WTC11 (cell line): ENCODE measurements at places on chromosomes 12 and 14.

DNA sequence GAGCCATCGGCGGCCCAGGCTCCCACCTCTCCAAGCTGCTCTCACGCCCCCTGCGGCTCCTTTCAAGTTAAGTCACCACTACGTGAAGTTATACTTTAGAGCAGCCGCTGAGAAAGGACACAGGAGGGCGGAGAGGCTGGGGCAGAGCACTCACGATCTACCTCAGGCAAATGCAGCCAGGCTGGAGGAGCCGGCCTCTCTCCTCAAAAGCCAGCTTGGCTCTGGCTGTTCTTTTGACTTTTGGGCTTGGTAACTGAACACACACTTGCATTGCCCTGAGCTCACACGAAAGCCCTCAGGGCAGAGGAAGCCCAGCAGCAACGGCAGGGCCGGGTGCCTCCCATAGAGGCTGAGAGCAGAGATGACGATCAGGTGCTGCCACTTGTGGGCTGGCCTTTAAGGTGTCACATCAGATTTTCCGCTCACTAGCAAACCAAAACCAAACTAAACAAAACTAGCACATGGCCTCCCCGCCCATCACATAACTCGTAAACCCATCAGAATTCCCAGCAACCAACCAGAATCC lies 75.2 kb downstream of the PITPNM2 start:
- DNase-seq: peak; percentile 71

GRCh38 chr14:71834284-71835204 lies 97.7 kb upstream of the RGS6 start:
- DNase-seq: no peak

DNA sequence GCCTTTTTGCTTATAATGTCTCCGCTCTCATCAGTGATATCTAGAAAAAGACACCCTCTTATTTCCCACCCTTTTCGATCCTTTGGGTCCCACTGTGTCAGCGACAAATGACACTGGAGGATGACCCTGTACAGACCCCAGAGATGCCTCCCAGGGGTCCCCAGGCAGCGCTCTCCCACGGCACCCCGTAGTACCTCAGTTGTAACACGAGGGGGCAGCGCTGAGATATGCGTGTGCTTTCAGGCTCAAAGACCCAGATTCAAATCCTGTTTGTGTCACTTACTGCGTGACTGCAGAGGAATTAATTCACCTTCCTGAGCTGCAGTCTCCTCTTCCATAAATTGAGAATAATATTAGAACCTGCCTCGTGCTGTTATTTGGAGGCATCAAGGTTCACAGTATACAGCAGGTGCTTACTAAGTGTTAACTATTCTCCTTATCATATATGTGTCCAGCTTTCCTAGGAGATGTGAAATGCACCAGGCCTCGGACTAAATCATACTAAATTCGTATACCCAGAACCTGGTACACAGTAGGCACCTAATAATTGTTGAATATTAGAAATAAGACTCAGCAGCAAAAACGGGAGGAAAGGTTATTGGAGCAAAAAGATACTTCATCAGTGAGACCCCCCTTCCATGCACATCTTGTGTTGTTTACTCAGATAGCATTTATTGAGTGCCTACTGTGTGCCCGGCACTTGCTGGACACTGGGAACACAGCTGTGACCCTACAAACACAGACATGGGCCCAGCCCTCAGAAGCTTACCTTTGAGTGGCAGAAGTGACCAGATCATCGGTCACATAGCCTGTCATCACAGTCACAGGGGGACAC lies 99.9 kb downstream of the PHETA1 start:
- peak; percentile 65 for DNase-seq

DNA sequence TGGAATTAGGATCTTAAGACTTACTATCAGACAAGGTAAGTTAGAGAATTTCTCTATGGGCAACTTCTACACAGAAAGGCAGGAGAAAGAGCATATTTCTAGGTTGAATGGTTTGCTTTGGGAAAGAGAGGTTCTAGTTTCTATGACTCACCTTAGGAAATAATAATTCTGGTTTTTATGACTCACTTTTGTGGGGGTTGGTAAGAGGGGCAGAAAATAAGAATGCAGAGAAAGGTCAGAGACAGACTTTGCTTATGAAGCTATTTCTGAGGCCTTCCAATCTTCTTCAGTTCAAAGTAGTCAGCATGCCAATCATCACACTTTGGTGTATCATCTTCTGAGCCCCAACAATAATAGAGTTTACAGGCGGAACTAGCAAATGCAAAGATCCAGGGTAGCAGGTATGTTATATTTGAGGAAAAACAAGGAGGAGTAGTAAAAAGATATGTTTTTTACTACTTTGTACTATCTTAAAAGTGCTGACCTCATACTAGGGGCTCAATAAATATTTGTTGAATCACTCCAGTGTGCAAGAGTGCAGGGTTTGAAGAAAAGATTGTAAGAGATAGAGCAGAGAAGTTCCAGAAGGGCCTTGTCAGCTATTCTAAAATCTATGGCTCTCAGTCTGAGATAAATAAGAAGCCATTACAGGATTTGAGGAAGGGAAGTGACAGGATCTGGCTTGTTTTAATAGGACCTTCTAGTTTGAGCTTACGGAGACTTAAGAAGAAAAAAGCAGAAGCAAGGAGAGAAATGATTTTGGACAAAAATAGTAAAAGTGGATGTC lies 56.7 kb upstream of the LRFN5 start:
- no peak for DNase-seq

- no peak for DNase-seq
Observed at GRCh38 chr12:42759622-42760273, 170.2 kb upstream of the PRICKLE1 start.

- DNase-seq: no peak
Observed at GRCh38 chr12:3205742-3206519, 128.8 kb downstream of the TSPAN9 start.

- no peak for DNase-seq
Observed at GRCh38 chr12:67091678-67092077, 177.5 kb upstream of the CAND1 start.

- no peak for DNase-seq
Observed at GRCh38 chr14:98963610-98964009, 308.4 kb downstream of the BCL11B start.

GRCh38 chr12:46777587-46777986 lies 48.2 kb downstream of the SLC38A4 start:
- no peak for DNase-seq

DNA sequence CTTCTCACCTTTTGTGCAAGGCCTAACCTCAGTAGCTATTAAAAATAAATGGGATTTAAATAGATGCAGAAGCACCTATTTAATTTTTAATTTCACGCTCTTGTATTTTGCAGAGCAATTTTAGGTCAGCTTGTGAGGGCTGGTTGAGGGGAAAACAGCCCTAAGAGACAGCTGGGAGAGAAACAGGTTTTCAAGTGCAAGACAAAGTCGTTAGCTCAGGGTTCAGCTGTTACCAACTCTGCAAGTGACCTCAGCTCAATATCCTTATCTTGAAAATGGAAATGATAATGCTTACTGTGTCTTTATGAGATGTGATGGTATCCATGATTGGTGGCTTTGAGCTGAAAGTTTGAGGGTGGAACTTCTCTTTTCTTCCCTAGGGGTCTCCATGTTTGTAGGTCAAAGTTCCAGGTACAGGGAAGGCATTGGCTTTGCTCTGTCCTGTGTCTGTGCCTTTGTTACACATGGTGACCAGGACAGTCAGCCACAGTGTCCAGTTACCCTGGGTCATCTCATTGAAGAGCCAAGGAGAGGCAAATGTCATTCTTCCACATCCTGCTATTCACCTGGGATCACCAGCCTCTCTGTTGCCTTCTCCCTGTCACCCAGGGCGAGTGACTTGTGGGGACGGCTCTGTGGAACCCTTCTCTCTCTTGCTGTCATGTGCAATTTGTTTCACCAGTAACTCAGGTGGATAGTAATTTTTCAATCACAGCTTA lies 100.3 kb downstream of the SAMD4A start:
- DNase-seq: no peak

DNA sequence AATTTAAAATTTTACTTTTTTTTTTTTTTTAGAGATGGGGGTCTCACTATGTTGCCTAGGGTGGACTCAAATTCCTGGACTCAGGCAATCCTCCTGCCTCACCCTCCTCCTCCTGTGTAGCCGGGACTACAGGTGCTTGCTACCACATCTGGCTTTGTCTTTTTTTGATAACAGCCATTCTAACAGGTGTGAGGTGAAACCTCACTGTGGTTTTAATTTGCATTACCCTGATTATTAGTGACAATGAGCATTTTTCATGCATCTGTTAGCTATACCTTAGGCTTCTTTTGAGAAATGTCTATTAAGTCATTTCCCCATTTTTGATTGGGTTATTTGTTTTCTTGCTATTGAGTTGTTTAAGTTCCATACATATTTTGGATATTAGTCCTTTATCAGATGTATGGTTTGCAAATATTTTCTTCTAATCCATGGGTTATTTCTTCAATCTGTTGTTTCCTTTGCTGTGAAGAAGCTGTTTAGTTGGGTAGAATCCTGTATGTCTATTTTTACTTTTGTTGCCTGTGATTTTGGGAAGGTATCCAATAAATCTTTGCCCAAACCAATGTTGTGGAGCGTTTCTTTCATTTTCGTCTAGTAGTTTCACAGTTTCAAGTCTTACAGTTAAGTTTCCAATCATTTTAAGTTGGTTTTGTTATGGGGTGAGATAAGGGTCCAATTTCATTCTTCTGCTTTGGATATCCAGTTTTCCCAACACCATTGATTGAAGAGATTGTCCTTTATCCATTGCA lies 86.1 kb downstream of the MYF5 start:
- DNase-seq: no peak

DNA sequence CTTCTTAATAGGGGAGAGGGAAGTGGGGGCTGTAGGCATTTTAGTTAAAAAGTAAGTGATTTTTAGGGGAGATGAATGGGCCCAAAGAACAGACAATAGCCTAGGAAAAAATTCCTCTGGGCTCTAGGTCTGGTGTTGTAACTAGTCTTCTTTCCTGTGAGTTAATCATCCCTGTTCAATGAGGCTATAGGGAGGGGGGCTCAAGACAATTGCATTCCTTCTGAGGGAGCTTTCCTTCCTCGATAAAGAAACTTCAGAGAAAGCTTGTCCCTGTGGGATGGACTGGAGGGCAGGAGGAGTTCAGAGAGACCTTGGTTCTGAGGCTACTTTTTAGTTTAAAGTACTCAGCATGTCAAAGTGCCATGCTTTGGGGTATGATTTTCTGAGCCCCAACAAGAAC lies 127.2 kb downstream of the BBS10 start:
- DNase-seq: no peak

- DNase-seq: no peak
Observed at GRCh38 chr12:31246470-31246850, 79.5 kb downstream of the SINHCAF start.

GRCh38 chr12:52984136-52984535 lies 22.1 kb upstream of the EIF4B start:
- no peak for DNase-seq

DNA sequence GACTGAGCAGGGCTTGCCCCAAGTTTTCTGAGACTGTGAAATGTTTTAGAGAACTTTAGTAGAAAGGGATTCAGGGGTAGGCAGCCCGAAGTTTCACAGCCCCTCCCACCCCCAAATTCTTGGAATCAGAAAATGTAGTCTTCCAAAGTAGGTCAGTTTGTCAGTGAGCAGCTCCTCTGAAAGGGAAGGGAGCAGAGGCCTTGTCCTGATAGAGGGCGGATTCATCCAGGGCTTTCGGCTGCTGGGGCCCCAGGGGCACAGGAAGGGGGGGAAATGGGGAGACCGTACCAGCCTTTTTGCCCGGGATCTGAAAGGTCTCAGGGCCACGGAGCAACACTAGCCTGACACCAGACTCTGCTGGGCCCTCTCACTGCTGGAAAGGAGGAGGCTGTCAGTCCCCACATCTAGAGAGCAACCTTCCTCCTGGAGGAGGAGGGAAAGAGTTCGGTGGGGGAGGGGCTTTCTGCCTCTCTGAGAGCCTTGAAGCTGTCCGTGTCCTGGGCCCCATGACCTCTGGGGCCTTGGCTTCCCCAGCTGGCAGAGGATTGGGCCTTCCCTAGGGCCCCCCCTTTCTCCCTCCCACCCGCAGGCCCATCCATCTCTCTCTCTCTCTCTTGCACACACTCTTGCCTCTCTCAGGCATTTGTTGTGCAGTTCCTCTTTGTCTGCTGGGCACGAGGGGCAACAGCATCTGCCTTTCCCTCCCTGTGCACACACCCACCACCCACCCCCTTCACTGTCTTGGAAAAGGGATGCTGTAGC lies at the start of gene IKZF4:
IKZF4 (plus strand) TSS at position 621 of the 762 bp plus-strand sequence. CDS start 451 bp downstream, outside the sequence.
- peak; percentile 72 for DNase-seq

DNA sequence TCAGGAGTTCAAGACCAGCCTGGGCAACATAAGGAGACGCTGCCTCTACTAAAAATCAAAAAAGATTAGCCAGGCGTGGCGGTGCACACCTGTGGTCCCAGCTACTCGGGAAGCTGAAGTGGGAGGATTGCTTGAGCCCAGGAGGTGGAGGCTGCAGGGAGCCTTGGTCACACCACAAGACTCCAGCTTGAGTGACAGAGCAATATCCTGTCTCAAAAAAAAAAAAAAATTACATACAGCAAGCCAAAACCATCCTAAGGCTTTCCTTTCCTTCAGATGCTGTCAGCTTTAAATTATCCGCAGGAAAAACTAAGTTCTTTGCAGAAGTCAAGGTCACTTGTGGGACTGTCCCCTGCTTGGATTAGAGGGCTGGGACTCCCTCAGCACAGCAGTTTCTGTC lies 1.3 kb downstream of the CS start:
- no peak for DNase-seq

DNA sequence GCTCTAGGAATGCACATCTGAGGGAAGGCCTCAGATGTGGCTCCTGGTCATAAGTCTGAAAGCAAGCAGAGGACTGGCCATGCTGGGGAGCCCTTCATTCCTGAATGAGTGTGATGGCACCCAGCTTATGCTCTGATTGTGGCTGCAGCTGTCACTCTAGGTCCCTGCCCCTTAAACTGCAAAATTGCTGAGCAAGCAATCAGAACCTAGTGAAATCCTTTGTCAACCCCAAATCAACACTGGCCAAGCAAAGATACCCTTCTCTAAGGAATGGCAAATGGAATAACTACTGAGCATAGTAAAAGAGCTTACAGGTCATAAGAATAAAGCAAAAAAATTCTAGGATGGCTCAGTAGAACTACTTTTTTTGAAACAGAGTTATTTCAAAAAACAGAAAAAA lies 4.3 kb upstream of the PLEKHG7 start:
- DNase-seq: no peak

- no peak for DNase-seq
Observed at GRCh38 chr14:105095236-105095805, 30.1 kb upstream of the GPR132 start.

GRCh38 chr12:55025508-55025907 lies 5.7 kb downstream of the NEUROD4 start:
- no peak for DNase-seq

- DNase-seq: no peak
Observed at GRCh38 chr12:59677857-59678256, 82.0 kb downstream of the SLC16A7 start.

DNA sequence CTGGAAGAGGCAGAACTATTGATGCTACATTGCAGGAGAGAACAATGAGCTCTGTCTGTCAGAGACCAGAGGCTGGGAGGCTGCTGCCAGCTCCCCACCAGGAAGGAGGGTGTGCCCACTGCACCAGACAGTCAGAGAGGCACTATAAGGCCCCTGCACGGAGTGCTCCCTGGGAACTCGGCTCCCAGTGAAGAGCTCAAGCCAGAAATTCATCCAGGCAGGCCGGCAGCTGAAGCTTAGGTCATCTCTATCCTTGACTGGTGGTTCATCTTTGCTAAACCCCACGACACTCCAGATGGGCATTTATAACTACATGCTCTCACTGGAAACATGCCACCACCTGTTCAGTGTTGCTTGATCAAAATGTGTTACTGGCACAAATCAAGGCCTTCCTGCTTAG lies 65.1 kb upstream of the GPATCH2L start:
- no peak for DNase-seq
